ENCODE measurements at places on chromosomes 2 and 18.

DNA sequence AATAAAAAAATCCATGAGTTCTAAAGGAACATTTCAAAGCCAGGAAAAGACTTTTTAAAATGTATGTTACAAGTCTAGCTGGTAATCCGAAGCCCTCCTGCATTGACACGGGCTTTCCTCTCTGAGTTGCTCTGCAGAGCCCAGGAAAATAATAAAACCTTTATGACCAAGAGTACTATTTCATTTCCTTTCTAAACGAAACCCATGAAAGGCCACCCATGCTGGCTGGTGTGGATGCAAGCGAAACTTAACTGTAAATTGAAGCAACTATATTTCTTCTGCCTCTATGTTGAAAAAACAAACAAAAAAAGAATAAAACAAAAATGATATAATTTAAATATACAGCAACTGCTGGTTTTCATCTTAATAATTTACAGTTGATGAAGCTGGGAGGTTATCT, 41.3 kb upstream of the ZNF532 start:
- DNase-seq, result no peak

- DNase-seq, result peak; percentile 46
These were observed 660 bp upstream of the MBP start for GRCh38 chr18:77133051-77133834.

- no peak for DNase-seq
These were observed 34.5 kb downstream of the INSIG2 start for GRCh38 chr2:118122594-118123281.

DNA sequence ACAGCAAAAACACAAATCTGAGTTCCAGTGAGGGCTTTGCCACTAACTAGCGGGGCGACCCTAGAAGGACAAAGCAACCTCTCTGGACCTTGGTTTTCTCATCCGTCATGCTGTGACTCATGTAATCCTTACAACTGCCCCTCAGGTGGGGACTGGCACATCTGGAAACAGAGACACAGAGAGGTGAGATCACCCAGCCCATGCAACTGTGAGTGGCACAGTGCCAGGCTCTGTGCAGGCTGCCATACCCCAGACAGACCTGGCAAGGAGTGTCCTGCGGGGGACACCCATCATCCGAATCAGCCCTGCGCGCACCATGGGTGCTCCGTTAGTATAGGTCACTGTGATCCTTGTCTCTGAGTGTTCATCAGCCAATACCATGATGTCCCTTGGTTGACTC, 198.3 kb downstream of the SMAD7 start:
- DNase-seq, result no peak

GRCh38 chr2:42789751-42790150, 2.6 kb downstream of the HAAO start:
- DNase-seq, result no peak

GRCh38 chr2:239765911-239766310, 259.2 kb downstream of the NDUFA10 start:
- no peak for DNase-seq

DNA sequence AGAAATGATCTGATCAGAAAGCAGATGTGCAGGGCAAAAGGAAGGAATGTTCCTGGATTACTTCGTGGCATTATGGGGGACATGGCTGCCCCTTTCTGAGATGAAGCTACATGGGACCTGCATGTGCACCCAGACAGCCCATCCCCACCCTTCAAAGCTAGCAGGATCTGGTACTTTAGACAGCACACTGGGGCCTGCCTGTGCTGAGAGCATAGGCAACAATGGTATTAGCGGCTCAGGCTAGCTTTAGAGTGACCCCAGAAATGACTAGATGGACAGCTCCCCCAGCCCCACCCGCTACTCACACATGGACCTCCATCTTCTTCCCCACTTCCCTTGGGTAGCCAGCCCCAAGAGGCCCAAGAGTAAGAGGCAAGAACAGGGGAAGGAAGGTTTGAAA, 61.5 kb upstream of the NFE2L2 start:
- DNase-seq, result no peak

GRCh38 chr18:49013961-49014604, 63.3 kb upstream of the SMAD7 start:
- no peak for DNase-seq

DNA sequence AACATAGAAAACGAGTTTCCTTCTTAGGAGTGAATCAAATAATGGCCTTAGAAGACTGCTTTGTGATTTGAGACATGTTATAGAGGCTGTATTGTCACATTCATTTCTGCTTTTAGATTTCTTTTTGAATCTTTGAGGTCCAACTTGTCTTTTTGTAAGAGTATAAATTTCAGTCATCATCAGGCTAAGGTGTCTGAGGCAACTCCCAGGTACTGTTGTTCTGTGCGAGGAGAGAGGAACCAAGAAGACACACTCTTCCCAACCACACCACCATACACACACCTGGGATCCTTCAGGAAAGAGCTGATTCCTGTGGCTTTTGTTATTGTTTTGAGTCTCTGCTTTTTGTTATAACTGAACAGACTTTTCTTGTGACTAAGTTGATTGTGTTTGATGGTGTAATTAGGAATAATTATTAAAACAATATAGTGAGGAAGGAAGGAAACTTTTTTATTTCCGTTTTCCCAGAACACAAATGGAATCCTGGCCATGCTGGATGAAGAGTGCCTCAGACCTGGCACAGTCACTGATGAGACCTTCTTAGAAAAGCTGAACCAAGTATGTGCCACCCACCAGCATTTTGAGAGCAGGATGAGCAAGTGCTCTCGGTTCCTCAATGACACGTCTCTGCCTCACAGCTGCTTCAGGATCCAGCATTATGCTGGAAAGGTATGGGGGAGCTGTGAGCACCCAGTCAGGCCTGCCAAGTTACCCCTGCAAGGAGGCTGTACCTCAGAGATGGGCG, 140.4 kb downstream of the MYO1B start:
- DNase-seq, result no peak

GRCh38 chr18:77700051-77700450, 450.4 kb downstream of the GALR1 start:
- DNase-seq, result no peak

DNA sequence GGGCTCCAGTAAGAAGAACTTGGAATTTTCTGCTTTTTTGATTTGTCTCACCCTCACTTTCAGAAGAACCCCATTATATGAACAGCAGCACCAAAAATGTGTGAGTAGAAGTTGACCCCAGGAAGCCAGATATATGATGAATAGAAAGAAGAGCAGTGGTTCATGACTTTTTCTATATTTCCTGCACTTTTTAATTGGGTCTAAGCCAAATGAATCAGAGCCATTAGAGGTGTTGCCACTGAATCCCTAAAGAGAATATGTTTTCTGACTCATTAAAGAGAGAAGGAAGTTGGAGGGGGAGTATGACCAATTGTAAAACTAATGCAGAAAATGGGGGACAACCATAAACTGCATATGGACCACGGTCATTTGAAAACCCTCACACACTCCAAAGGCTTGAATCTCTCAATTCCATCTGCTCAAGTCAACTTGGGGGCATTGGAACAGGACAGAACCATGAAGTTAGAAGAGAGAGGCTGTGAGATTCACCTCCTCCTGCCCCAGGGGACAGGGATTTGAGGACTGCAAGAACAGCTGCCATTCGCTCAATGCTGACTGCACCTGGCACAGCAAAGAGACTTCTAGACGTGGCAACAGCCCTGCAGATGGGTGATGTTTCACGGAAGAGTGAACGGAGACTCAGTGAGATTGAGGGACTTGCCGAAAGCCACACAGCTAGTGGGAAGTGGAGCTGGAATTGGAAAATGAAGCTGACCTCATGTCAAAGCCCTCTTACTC, 3.0 kb downstream of the DAPL1 start:
- no peak for DNase-seq

DNA sequence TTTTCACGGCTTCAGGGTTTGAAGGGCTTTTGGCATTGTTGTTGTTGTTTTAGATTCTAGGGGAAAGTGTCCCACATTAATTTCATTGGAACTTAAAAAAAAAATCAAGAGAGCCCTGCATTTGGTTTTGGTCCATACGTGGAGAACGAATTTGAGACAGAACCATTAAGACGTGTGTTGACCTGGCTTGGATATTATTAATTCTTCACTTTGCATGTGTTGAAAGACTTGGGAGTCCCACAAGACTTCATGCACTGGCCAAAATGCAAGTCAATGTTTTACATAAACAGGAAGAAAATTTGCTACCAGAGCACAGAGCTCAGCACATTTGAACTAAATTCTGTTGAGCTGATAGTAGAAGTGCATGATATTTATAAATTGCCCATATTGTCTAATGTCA, 761.2 kb upstream of the ACVR2A start:
- no peak for DNase-seq

GRCh38 chr2:176193048-176193447, 4.6 kb downstream of the HOXD1 start:
- DNase-seq, result no peak

DNA sequence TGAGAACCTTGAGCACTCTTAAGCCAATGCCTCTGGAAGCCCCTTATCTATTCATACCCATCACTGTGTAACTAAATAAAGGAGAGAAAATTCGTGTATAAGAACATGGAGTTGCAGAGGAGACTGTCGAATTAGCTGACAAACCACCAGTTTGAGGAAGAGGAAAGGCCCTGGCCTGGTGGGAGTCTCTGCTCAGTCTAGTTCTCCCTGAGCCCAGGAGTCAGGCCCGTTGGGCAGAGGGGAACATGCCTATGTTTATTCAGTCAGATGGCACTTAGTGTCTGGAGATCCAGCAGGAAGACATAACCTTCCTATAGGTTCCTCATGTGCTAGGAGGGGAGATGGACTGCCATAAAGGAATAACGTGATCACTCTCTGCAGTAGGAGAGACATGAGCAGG, 60.3 kb downstream of the MGAT5 start:
- DNase-seq, result no peak

- no peak for DNase-seq
These were observed 1137.6 kb upstream of the NXPH2 start for GRCh38 chr2:139917690-139918384.

GRCh38 chr2:7586898-7587297, 669.7 kb downstream of the RNF144A start:
- DNase-seq, result no peak

DNA sequence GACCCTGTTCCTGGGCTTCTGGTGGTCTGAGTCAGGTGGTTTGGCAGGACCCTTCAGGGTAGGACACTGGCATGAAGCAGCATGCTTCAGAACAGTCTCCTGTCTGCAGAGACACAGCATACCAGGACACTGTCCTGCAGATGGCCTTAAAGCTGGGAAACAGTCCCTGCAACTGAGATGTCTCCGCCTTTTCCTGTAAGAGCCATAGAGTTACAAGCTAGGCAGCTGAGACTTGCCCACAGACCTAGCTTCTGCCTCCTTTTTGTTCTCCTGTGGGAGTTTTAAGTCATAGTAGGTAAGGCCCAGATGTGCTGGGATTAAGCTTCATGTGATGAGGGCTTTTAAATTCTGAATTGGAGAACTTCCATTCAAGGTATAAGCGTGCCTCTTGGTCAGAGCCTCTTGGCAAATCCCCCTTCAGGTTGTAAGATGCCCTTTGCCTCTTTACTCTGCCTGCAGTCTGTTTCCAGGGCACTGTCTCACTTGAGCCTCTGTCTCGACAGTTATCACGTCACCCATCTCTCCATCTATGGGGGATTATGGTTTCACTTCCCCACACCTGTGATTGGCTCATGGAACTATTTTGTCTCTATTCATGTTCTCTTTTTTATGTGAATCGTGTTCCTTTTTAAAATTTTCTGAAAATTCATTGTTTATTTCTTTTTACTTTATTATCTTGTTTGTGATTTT, 51.8 kb downstream of the COA5 start:
- DNase-seq, result no peak

- DNase-seq, result no peak
These were observed 298.2 kb upstream of the COL3A1 start for GRCh38 chr2:188676010-188676400.

DNA sequence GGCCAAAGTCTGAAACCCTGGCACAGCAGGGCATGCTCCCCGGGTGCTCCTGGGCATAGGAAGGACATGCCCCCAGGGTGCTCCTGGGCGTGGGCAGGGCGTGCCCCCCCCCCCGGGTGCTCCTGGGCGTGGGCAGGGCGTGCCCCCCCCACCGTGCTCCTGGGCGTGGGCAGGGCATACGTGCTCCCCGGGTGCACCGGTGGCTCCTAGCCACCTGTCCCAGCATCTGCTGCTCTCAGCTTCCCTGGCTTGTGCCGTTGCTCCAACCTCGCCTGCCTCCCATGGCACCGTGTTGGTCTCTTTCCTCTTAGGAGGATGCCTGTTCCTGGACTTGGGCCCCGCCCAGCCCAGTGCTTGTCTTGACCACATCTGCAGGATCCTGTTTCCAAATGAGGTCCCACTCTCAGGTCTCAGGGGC, 95.6 kb upstream of the CTDP1 start:
- no peak for DNase-seq

GRCh38 chr2:202307690-202308089, 42.1 kb downstream of the NOP58 start:
- DNase-seq, result no peak

DNA sequence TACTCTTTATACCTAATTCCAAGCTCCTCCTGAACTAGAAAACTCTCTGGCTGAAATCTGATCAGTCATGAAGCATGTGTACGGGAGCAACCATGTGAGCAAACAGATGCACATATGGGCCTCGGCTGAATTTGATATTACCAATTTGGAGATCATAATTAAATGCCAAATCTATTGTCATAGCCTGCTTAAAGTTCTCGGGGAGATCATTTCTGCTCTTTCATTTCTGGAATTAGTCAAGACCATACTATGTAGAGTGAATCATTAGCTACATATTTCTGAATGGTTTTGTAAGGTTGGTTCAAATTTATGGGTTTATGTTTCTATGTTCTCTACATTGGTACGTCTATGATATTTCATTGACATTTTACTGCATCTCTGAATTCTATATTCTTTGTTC, 205.5 kb downstream of the UBE2E3 start:
- DNase-seq, result no peak

DNA sequence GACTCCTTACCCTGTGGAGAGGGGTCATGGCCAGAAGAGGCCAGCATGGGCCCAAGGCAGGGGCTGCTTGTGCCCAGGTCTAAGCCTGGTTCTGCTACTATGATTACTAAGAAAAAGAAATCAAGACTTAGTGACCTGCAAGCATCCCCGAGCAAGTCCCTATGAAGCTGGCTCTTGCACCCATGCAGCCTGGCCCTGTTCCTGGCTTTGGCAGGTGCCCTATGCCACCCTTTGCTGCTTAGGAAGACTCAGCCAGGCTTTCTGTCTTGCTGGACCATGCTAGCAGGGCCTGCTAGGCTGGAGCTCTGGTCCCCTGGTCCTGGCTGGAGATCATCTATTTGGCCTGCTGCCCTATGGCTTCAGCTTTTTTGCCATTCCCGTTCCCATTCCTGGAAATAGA, 309.4 kb upstream of the EPAS1 start:
- DNase-seq, result no peak

DNA sequence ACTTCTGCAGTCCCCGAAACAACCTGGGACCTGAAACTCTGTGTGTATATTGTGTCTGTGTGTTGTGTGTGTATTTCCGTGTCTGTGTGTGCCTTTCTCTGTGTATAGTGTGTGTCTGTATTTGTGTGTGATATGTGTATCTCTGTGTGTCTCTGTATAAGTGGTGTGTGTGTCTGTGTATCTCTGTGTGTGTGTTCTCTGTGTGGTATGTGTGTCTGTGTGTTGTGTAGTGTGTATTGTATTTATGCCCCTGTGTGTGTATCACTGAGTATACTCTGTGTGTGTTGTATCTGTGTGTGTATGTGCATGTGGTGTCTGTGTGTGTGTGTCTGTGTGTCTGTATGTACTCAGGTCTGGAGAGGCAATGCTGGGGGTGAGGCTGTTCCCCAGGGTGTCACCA, 11.6 kb downstream of the CASP8 start:
- no peak for DNase-seq

GRCh38 chr18:50793641-50794565, 25.9 kb downstream of the MRO start:
- DNase-seq, result no peak
